ENCODE measurements at places on chromosomes 12 and 14.

DNA sequence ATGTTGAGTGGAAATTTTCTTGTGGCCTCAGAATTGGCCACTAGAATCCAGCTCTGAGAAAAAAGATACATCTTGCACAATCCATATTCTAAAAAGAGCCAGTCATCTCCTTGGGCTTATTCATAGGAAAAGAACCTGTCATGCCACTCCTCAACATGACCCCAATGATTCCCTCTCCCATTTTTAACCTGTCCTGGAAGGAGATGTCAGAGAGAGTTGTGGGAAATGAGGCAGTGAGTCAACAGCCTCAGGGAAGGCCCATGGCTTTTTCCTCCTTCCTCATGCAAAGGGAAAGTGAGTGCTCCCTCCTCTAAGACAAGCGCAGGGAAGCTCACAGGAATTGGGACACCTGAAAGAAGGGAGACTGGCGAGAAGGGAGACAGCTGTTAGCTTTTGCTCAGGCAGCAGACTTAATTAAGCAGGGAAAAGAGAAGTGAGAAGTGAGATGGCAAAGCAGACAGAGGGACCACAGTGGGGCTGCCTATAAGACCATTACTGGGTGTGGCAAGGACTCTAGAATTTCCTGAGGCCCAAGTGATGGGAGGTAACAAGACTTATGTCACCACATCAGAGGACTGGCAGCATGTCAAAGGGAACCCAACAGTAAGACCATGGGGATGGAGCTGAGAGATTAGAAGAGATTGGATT, 10.2 kb upstream of the DHRS7 start:
- DNase-seq = no peak

- no peak for DNase-seq
Observed at GRCh38 chr12:74900232-74900631, 309.4 kb downstream of the KCNC2 start.

DNA sequence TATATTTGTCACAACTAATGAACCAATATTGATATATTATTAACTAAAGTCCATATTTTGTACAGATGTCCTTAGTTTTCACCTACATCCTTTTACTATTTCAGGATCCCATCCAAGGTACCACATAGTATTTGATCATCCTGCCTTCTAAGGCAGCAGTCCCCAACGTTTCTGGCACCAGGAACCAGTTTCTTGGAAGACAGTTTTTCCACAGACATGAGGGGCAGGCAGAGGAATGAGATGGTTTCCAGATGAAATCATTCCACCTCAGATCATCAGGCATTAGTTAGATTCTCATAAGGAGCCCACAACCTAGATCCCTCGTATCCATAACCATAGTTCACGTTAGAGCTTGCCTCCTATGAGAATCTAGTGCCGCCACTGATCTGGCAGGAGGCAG, 82.8 kb upstream of the BCL2L14 start:
- no peak for DNase-seq

DNA sequence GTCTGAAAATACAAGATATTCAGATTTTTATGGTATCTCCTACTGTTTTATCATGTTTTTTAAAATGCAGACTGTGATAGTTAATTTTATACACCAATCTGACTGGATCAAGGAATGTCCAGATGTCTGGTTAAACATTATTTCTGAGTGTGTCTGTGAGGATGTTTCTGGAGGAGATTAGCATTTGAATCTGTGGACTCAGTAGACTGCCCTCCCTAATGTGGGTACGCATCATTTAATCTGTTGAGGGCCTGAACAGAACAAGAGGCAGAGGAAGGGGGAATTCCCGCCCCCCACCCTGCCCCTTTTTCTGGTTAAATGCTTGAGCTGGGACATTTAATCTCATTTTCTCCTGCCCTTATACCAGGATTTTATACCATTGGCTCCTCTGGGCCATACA, 72.1 kb downstream of the AVPR1A start:
- no peak for DNase-seq
